ENCODE measurements at places on chromosomes 3 and 15.

GRCh38 chr3:53162672-53163443 is 1.8 kb downstream of the PRKCD start:
- DNase-seq: no peak

DNA sequence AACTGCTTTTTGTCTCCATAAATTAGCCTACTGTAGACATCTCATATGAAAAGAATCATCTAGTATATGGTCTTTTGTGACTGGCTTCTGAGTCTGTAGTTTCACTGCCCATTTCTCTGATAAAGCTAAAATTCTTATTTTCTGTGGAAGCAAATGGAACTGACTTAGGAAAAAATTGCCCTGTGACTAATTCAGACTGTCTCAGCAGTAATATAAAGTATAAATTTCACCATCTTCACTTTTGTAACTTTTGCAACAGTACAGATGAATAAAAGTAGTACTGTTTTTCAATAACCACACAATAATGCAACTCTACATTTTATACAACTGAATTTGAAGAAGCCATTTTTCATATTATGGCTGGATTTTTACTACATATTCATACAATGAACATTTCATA is 104.1 kb downstream of the TBC1D5 start:
- DNase-seq: no peak

- DNase-seq: peak; percentile 6
Observed at GRCh38 chr3:176785171-176785570, 412.1 kb downstream of the TBL1XR1 start.

GRCh38 chr3:129205109-129205832 is 21.6 kb upstream of the CNBP start:
- DNase-seq: no peak

GRCh38 chr15:96324192-96324895 is 6.2 kb upstream of the NR2F2 start:
- DNase-seq: no peak

- no peak for DNase-seq
Observed at GRCh38 chr3:141228395-141228794, 3.2 kb upstream of the PXYLP1 start.
